ENCODE measurements at places on chromosomes 11 and 22.

GRCh38 chr11:2561696-2562581 is 117.1 kb downstream of the KCNQ1 start:
- no peak for DNase-seq

DNA sequence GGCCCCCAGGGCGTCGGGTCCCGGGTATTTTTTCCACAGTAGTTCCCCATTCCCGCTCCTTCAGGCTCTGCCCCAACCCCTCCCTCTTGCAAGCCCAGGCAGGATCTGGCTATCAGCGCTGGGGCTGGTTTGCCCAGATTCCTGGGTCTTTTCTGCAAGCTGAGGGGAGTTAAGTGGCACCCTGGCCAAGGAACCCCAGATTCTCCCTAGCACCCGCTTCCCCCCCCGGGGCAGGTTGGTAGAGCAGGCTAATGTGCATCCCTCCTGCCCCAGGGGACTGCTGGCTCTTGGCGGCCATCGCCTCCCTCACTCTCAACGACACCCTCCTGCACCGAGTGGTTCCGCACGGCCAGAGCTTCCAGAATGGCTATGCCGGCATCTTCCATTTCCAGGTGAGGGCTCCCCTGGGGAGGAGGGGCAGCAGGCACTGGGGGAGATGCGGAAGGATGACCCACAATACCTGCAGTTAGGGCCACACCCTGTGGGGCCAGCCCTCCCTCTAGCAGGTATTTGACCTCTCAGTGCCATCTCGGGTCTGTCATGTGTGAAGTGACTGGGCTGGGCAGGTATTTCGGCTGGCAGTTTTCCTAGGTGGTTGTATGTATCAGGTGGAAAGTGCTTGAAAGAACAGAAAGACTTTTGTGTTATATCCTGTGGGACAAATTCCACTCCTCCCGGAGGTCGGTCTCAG is 1.6 kb downstream of the CAPN1 start:
- no peak for DNase-seq

- DNase-seq = no peak
Observed at GRCh38 chr11:35139722-35140282, 831 bp downstream of the CD44 start.

GRCh38 chr11:2296913-2297622 is 4.7 kb downstream of the C11orf21 start:
- DNase-seq = no peak
